Pericardium fibroblast (primary cell): ENCODE measurements at places on chromosomes 11 and 22. TPM values are rescaled to one million over a fixed set of nuclear protein-coding genes. Genes with fewer than 3 reads are reported as not detected.

Gene KCNC1
- total RNA-seq: not detected in 2 replicates

Gene C11orf42
- not detected in 2 replicates for total RNA-seq

Gene TEX54
- total RNA-seq: not detected in 2 replicates

Gene RFPL3
- total RNA-seq: not detected in 2 replicates

Gene HBB
- total RNA-seq: not detected in 2 replicates

Gene RAB39A
- not detected in 2 replicates for total RNA-seq

Gene CBLIF
- not detected in 2 replicates for total RNA-seq
